Muscle of back (tissue), 13 donors: ENCODE measurements at places on chromosomes 12 and 14. TPM values are rescaled to one million over a fixed set of nuclear protein-coding genes. Genes with fewer than 3 reads are reported as not detected.

Gene ANKRD33
- polyA plus RNA-seq: not detected

Gene RNF212B
- polyA plus RNA-seq: 0.35 TPM

Gene SRGAP1
- 8.5 TPM for polyA plus RNA-seq

Gene PAPLN
- 1.4 TPM for polyA plus RNA-seq

Gene RD3L
- polyA plus RNA-seq: not detected

Gene TEX52
- 1.5 TPM for polyA plus RNA-seq

DNA sequence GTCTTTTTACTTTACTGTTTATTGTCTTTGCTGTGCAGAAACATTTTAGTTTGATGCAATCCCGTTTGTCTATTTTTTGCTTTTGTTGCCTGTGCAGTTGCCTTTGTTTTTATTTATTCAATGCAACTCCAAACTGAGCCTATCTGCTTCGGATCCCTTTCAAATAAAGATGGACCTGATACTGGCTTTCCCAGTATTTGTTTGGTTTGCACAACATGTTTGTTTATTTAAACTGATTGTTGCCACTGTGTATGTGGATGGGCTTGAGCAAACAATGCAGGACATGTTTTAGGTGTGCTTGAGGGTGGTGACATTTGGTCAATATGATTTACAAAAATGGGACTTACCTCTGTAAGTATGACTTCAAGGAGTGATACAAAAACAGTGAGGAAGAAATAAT, 6.7 kb downstream of the TRHDE start:
- DNase-seq: no peak

DNA sequence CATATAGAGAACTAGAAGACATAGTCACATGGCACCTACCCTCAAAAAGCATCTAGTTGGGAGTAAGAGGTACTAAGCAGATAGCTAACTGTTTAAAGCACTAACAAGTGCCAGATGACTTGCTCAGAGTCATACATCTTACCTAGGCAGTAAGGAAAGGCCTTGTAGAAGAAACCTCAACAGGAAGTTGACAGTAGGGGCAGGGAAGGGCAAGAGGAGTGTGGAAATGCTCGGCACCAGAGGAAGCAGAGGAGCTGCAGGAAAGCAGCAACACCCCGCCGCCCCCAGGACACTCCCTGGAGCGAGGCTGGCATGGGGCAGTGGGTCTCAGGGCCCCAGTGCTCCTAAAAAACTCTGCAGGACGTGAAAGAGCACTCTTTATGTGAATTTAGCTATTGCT, 92.9 kb downstream of the PPP2R5C start:
- no peak for DNase-seq

DNA sequence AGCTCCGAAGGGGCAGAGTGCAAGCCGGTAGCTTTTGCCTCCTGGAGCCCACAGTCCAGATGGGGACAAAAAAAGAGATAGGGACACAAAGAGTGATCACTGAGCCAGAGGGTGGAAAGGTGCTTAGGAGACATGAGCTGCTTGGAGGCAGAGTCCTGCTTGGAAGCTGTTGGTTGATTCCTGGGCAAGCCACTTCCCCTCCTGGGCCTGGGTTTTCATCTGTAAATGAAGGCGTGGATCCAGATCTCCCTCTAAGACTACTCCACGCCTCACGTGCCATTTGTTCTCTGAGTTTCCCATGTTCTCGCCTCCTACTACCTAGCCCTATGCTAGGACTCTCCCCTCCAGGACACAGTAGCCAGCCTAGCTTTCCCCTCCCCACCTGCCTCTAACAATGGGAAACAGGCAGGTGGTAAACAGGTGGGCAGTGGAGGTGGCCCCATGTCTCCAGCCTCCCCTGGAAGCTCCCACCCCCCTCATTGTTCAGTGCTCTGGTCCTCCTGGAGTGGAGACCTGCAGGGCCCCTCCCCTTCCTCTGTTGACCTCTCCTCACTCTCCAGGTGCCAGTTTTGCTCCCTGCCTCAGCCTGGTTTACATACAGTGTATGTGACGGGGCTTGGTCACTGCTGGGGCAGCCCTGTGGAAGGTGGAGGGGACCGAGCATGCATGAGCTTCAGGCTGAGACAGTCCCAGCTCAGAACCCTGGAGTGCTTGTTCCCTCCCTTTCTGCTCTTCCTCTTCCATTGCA, 3.8 kb downstream of the SERPINA3 start:
- DNase-seq: no peak

DNA sequence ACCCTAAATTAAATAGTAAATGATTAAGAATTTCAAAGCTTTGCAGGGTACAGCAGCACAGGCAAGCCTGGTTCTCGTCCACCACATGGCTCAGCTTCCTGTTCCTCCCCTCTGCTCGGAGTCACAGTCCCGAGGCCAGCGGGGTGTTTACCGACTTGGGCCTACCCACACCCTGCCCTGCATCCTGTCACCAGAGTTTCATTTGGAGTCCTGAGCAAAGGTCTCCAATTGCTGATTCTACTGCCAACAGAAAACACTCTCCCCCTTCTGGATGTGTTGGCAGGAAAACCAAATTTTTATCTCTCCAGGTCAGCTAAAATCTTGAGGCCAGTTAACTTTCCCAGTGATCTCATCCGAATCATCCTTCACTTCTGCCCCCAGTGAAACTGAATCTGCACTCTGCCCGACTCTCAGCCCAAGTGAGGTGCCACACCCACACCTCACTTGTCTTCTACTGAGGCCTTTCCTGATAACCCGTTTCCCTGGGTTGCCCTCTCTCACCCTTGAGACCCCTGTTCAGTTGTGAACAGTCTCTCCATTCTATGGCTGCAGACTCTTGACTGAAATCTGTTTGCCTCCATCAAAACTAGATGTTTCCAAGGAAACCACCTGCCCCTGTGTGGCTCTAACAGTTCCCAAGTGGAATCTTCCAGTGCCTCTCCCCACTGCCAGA, 71.2 kb downstream of the VCPKMT start:
- DNase-seq: peak; percentile 53

- peak; percentile 32 for DNase-seq
Observed at GRCh38 chr12:19757317-19757877, 318.1 kb downstream of the AEBP2 start.

DNA sequence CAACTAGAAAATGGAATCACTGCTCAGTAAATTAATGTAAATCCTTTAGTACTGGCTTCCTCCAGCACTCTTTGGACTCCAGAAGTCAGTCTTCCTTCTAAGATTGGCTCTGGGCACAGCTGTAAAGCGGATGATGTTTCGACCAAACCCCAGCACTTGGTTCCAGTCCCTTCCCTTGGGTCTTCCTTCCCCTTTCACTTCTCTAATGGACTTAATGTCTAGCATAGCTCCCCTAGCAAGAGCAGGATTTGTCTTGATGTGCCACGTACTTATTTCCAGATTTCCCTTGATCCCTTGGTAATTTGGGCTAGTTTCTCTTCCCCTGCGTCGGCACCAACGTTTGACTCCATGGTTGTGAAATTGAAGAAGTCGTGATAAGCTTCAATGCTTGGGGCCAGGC, 28.3 kb downstream of the C12orf75 start:
- DNase-seq: no peak

DNA sequence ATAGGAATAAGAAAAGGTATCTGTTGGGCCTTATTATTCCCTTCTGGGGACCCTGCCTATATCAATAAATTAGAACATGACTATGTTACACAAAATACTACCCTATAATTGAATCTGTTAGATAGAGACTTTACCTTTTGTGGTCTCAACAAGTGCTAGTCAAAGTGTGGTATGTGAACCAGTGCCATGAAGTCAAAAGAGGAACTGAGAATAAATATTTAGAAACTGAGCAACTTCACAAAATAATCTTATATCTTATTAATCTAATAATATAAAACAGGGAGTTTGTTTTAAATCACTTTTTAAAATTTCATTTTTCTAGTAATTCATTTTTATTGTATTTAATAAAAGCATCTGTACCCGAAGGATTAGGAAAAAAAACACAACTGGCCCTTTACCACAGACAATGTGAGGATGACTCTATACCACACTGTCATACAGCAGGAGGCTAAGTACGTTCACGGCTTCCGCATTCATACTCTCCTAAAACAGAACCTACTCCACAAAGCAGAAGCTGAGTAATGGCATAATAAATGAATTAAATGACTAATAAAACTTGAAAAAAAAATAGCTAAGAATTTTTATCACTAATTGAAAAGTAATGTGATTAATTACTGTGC, 42.1 kb downstream of the SEC23A start:
- no peak for DNase-seq

GRCh38 chr14:29674566-29675285, 252.9 kb downstream of the PRKD1 start:
- no peak for DNase-seq

DNA sequence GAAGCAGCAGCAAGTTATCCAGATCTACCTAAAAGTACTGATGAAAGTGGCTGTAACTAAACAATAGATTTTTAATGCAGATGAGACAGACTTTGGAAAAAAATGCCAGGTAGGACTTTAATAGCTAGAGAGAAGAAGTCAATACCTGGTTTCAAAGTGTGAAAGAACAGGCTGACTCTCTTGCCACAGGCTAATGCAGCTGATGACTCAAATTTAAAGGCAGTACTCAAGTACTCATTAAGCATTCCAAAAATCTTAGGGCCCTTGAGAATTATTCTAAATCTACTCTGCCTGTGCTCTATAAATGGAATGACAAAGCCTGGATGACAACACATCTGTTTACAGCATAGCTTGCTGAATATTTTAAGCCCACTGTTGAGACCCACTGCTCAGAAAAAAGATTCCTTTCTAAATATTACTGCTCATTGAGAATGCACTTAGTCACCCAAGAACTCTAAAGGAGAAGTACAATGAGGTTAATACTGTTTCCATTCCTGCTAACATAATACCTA, 68.6 kb upstream of the SYT1 start:
- DNase-seq: no peak

DNA sequence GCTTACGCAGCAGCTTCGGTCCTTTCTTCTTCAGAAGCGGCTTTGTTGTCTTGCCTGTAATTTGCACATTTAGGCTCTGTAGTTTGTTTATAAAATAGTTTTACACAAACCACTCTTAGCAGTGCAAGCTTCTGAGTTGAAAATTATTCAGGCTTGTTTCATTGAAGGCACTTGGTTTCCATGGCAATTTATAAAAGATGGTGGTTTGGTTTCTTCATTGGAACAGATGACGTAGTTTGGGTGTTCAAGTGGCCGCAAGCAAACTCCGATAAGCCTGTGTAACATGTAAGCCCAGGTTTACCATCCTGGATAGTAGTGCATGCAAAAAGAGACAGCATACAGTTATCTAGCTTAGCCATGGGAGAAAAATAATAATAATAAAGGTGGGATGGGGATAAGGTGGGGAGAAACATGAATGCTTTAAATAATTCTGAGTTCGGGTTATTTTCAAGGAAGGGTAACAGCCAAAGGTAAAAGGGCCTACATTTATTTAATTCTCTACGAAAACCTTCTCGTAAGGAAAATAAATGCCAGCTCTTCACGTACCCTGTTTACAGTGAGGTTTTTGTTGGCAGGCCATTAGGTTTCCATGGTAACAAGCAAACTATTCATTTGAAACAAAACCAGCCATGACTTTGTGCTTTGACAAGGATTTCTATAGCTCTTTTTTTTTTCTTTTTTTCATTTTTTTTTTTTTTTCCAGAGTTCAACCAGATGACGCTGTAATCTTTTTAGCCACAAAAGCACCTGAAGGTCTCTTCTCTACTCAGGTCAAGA, 189.6 kb upstream of the RPL10L start:
- DNase-seq: no peak

- DNase-seq: no peak
Observed at GRCh38 chr14:92973261-92973797, 50.4 kb downstream of the CHGA start.

- peak; percentile 85 for DNase-seq
Observed at GRCh38 chr12:119178544-119179334, at the start of gene HSPB8. Gene HSPB8 (plus strand): TSS chr12:119178931. CDS start chr12:119179313, 382 bp downstream.

DNA sequence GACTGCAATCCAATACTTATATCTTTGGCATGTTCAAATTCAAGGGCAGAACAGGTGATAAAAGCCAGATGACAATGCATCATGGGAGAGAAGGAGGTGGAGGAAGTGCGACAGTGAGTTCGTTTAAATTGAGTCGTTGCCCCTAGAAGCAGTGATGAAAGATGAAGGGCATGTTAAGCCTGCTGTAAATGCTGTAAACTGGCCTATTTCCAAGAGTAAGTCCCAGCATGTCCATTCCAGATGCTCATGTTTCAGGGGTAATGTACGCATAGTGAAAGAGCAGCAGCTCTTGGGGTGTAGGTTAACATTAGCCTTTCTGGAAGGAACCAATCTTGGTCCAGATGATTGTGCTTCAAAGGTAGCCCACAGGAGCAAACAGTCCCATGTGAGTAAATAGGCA, 97.1 kb downstream of the C2CD5 start:
- peak; percentile 30 for DNase-seq

GRCh38 chr12:51871126-51871525, 16.8 kb upstream of the ANKRD33 start:
- no peak for DNase-seq

DNA sequence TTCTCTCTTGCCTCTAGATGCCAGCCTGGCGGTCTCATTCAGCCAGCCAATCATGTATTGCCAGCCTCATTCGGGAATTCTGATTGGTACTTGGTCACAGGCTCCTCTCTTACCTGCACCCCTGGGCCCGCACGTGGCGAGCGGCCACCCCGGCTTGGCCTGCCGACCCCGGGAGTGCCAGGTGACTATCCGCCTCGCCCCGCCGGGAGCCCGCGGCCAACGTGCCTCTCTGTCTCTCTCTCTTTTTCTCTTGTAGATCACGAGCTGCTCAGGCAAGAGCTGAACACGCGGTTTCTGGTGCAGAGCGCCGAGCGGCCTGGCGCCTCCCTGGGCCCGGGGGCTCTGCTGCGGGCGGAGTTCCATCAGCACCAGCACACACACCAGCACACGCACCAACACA, 39.3 kb downstream of the LRCOL1 start:
- no peak for DNase-seq

- DNase-seq: peak; percentile 42
Observed at GRCh38 chr14:68089146-68089731, 269.7 kb downstream of the RAD51B start.

DNA sequence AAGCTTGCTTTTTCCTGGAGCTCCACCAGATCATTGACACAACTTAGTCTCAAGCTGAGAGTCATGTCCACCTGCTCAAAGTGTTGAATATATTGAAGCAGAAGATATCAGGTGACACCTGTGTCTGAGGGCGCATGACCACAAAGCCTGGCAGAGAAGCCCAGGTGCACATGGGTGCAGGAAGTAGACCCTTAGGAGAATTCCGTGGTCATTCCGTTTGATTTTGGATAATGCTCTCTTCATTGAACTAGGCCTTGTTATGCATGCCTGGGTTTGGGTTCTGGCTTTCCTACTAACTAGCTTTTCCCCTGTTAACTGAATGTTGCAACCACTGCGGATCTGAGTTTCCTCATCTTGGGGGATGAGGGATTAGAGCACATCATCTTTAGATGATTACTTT, 7.1 kb downstream of the ARHGDIB start:
- no peak for DNase-seq

- no peak for DNase-seq
Observed at GRCh38 chr12:73374360-73374759, 1102.2 kb downstream of the TRHDE start.
